ENCODE measurements at places on chromosomes 11 and 22.

DNA sequence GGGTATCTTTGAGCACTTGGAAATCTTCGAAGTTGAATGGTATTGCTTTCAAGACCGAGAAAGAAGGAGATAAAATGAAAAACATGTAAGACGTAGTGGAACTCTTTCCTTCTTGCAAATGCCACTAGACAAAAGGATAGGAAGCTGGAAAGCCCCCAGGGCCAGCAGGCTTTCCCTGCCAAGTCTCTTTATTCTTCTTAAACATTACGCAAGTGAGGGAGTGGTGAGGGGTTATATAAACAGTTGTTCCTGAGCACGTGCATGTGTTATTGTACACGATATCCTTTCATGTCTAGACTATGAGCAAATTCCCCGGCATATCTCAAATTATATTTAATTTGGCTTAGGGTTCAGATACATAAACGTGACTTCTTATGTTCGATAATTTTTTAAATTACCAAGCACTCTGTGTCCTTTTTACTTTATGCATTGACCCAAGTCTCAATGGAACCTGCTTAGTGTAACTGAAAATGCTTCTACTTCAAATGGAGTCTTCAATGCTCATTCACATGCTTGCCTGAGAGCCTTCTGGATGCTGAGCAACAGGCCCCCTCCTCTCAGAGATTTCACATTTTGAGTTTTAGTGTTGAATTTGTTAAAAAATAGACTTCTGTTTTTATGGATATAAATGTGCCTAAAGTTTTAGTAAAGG is 59.0 kb downstream of the PPP2R1B start:
- no peak for DNase-seq

- DNase-seq, result no peak
Observed at GRCh38 chr11:76131671-76132631, 74.4 kb downstream of the WNT11 start.

DNA sequence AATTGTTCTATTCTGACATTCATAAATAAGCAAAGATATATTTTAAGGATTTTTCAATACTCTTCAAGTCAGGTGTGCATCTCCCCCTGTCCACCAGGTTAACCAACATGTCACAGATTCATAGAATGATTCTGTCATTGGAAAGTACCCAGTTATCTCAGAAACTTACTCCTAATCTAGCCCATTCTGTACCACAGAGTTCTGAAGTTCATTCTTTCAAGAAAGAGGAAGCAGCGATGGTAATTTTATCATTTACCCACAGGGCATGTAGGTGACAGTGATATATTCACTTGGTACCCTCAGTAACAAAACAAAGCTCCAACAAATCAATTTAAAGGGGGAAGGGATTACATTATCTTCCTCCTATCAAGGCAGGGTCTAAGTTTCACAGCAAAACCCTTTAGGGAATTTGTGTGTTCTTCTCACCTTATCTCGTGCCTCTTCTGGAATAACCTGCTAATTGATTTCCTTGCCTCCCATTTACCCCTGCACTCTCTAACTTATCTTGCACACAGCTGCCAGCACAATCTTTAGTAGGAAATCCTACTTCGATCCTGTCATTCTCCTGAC is 19.0 kb upstream of the MPPED2 start:
- no peak for DNase-seq

- DNase-seq, result no peak
Observed at GRCh38 chr22:30296833-30297232, 7.5 kb upstream of the CASTOR1 start.

DNA sequence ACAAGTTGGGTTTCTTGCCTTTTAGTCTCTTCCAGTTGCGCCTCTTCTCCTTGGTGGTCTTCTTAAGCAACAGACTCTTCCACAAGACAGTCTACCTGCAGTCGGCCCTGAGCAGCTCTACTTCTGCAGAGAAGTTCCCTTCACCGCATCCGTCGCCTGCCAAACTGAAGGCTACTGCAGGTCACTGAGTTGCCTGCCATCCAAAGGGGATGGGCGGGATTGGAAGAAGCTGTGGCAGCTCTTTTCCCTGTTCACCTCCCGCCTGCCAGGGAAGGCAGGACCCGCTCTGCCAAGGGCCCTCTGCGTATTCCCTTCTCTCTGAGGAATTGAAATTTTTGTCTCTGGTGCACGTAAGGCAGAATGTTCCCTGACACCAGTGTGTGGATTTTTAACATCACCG is 9.2 kb upstream of the STT3A start:
- no peak for DNase-seq

DNA sequence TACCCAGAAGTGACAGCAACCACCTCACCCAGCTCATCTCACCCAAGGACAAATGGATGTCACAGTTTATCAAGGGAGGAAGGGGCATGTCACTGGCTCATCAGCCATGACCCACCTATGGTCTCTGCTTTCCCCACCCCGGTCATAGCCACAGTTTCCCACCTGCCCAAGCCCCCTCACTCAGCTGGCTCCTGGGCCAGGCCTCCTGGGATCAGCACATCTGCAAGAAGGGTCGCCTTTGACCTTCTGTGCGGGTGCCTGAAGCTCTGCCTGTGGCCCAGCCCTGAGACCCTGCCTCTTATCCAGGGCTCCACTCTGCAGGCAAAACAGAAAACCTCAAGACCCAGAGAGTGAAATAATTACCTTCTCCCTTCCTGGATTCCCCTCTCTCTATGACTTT is 236.4 kb downstream of the BUD13 start:
- DNase-seq, result no peak

DNA sequence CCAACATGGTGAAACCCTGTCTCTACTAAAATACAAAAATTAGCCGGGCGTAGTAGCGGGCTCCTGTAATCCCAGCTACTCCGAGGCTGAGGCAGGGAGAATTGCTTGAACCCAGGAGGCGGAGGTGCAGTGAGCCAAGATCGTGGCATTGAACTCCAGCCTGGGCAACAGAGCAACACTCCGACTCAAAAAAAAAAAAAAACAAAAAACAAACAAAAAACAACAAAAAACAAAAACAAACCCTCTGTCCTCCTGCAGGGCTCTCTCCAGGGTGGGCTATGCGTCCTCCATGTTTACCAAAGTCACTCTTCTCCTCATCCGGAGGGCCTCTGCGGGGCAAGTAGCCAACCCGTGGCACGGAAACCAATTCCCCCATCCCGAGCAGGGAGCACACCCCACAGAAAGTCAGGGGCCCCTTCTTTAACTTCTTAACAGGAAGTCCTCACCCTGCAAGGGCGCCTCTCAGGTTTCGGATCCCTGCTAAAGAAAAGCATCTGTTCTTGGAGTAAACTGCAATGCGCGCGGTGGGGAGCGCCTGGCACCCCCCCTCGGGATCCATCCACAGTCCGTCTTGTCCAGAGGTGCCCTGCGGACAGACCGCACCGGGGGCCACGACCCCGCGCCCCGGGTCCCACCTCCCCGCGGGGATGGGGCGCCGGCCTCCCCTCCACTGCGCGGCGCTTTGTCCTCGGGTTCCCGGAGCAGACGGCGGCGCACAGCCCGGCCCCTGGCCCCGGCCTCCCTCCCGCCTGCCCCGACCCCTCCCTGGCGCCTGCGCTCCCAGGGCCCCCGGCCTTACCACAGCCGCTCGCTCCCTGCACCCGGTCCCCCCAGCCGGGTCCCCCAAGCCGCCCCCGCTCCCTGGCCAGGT is 712 bp downstream of the CERK start:
- no peak for DNase-seq

- no peak for DNase-seq
Observed at GRCh38 chr22:19689408-19689807, 24.9 kb upstream of the SEPTIN5 start.

DNA sequence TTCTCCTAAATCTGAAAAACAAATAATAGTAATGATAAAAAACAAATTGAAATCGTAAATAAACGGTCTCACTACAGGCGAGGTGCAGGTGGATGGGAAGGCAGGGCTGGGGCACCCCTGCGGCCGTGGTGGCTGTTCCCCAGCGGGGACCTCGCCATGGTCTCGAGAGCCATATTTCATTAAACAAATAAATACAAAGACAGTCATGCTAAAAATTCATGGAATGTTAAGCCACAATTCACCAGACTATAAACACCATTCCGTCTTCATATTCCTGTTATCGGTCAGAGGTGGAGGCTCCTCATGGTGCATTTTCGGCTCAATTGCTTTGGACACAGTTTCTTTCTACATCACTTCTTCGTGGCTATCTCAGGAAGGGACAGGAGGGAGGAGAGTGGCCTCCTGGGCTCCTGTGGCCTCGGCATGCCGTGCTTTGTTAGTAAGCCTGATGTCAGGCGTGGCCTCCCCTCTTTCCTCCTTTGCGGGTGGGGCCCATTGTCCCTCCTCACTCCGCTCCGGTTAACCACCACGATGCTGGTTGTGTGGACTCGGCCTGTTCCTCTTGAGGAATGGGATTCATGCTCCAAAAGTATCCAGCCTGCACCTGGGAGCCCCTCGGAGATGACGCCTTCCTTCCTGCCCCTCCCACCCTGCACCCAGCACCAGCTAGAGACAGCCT is 16.1 kb upstream of the BRSK2 start:
- no peak for DNase-seq

- peak; percentile 42 for DNase-seq
Observed at GRCh38 chr11:76588455-76589325, 81.9 kb downstream of the LRRC32 start.

DNA sequence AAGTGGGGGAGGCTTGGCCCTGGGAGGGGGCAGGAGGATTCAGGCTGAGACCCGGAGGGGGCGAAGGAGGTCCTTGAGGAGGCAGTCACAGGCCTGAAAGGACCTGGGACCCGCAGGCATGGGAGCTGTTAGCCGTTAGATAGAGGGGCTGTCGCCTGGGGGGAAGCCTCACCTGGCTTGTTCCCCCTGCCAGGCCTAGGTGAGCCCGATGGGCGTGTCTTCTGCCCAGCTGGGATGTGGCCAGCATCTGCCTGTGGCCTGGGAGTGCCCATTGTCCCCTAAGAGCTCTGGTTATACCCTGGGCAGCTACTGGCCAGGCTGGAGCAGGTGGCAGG is 1.8 kb upstream of the DUSP8 start:
- DNase-seq, result no peak

- DNase-seq, result no peak
Observed at GRCh38 chr11:116519499-116519898, 253.3 kb downstream of the BUD13 start.

Data from stimulated activated CD4-positive, alpha-beta T cell treated with anti-CD3 and anti-CD28 coated beads, Interleukin-2, amount 100 ng/mL, for 48 hours (primary cell).